Mesenteric fat pad (tissue), 1 donor: ENCODE measurements at places on chromosomes 5 and 9.

- DNase-seq: no peak
Observed at GRCh38 chr9:127970401-127971313, 10.1 kb downstream of the EEIG1 start.

- DNase-seq: no peak
Observed at GRCh38 chr9:95923794-95924193, 48.3 kb downstream of the ERCC6L2 start.

- no peak for DNase-seq
Observed at GRCh38 chr5:127696683-127697082, 6.5 kb upstream of the CCDC192 start.

GRCh38 chr5:134609232-134609851 is 23.3 kb downstream of the SAR1B start:
- DNase-seq: no peak

DNA sequence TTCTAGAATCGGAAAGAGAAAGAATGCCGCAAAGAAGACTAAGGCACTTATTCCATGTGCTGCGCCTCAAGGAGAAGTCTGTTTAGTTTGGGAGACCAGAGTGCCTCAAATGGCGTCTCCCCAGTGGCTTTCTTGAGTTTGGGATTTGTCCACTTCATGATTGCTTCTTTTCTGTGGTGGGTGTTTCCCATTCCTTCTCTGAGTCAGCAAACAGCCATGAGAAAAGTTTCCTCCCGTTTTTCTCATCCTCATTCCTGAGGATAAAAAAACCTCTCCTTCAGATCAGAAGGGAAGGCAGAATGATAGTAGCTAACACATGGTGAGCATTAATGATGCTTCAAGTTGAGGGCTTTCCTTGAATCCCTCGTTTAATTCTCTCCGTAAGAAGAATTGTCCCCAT is 275.9 kb upstream of the WWC1 start:
- DNase-seq: no peak

GRCh38 chr5:114948986-114949621 is 220.6 kb downstream of the TRIM36 start:
- no peak for DNase-seq

DNA sequence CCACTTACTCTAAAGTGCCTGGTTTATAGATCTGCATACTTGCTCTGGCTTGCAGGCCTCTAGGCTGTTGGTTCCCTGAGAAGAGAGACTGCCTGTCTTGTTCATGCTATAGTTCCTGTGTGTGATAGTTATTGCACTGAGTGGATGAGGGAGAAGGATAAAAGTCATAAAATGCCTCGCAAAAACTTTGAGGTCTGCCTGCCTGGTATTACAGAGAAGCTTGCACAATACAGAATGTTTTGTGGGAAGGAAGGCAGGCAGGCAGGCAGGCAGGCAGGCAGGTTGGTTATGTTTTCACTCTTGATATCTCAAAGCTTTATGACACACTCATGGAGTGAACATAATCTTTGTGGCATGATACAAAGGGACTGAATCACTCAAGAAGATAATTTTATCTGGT is 287.1 kb downstream of the SLIT3 start:
- no peak for DNase-seq

GRCh38 chr5:158514986-158515359 is 584.7 kb downstream of the EBF1 start:
- DNase-seq: no peak

DNA sequence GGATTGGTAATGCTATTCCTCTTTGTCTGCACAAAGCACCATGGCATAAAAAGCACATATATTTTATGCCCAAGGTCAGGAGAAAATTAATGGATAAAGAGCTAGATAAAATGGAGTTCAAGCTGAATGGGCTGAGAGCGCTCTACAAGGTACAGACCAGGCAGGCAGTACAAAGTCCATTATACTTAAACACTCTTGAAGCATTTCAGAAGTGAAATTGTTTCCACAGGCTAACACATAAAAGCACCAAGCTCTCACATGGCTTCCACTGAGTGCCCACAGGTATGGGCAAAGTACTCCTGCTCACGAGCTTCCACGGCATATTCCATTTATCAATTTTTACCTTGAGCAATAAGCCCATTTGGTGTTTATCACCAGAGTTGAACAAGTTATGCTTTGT is 771.2 kb upstream of the DMAC1 start:
- DNase-seq: no peak

DNA sequence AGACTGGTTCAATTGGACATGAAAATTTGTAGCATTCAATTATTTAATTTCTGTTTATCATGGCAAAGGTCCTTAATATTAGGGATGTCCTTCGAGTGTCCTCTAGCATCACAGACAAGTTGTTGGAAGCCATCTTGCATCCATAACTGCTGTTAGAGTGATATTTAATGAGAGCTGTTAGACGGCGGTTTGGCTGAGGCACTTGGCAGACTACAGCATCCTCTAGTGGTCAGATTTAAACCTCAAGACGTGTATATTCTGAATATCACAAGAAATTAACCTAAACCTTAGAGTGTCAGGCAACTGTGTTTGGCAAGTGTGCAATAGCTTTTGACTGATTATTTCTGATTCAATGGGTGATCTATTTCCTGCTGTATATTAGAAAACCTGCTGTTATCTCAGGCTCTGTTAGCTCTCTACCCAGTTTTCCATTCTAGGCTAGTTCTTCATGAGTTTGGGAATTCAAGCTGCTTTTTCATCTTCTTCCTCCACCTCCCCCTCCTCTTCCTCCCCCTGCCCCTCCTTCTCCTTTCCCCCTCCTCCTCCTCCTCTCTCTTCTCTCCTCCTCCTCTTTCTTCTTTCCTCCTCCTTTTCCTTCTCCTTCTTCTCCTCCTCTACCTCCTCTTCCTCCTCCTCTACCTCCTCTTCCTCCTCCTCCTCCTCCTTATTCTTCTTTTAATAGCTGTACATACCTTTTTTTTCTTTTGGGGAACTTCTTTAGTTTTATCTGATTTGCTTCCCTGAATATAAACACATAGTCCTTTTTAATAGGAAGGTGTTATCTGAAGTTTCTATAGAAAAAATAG is 8.6 kb downstream of the SPINK1 start:
- no peak for DNase-seq

DNA sequence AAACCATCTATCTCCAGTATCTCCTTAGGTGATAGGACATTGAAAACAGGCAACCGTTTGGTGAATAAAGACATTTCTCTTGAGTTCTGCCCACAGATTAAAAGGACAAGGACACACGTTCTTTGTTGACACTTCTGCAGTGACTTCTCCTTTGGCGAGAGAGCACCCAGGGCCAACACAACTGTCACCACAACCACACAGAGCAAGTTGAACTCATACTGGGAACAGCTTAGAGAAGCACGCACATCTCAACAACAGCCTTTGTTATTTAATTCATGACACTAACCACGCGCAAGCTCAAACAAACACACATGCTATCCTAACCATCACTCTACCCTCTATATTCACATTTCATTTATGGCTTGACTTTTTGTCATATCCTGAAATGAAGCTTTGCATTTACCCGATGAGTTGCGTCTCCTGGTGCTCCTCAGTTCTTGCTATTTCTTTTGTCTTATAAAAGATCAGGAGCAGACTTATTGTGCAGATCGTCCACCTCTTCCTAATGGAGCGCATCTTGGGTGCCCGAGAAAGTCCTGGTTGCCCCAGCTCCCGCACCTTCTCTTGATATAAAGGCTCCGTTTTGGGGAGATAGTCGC is 543 bp downstream of the ST8SIA4 start:
- DNase-seq: no peak

DNA sequence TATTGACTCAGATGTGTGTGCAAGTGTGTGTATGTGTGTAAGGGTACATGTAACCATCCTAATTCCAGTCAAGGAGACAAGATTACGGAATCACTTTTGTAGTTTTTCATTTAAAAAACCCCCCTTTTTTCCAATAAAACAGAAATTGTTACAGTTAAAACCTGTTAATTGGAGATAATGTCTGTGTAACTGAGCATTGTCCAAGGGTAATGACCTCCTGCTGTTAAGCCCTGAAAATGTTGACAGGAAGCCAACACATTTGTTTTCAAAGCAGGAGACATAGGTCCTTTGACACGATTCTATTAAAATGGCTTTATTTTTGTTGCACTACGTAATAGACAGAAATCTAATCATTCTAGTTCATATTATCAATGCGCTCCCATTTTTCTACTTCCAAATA is 457.3 kb upstream of the ARRDC3 start:
- no peak for DNase-seq

DNA sequence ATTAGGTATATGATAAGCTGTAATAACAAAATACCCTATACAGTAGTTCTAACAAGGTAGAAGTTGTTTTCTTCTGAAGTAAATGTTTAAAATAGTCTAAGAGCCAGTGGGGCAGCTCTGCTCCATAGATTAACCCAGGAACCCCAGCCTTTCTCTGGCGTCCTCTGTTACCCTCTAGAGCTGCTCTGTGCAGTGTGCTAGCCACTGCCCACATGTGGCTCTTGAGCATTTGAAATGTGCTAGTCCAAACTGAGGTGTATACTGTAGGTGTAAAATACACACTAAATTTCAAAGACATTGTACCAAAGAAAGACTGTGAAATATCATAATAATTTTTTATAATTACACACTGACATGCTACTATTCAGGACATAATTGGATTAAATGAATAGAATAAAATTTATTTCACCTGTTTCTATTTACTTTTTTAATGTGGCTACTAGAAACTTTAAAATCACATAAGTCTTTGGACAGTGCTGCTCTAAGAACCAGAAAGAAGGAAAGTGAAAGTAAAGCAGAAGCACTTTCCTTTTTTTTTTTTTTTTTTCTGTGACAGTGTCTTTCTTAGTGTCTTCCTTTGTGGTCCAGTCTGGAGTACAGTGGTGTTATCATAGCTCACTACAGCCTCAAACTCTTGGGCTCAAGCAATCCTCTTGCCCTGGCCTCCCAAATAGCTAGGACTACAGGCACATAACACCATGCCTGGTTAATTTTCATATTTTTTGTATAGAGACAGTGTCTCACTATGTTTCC is 39.3 kb downstream of the RAI14 start:
- DNase-seq: no peak

DNA sequence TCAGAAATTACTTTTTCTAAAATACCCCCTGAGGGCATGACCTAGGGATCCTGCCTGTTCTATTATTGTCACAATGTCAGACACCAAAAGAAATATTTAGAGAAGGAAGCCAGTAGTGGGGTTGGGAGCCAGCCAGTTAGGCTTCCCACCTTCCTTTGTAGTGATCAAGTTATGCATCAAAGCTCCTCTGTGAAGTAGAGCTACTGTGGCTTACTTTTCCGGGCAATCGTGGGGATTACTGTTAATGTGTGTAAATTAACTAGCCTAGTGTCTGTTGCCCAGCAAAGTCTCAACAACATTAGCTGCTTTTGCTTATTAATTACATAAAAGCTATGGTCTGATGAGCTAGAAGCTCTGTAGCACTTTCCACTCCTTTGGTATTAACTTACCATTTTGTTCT is 109.0 kb upstream of the PCAT7 start:
- DNase-seq: no peak

DNA sequence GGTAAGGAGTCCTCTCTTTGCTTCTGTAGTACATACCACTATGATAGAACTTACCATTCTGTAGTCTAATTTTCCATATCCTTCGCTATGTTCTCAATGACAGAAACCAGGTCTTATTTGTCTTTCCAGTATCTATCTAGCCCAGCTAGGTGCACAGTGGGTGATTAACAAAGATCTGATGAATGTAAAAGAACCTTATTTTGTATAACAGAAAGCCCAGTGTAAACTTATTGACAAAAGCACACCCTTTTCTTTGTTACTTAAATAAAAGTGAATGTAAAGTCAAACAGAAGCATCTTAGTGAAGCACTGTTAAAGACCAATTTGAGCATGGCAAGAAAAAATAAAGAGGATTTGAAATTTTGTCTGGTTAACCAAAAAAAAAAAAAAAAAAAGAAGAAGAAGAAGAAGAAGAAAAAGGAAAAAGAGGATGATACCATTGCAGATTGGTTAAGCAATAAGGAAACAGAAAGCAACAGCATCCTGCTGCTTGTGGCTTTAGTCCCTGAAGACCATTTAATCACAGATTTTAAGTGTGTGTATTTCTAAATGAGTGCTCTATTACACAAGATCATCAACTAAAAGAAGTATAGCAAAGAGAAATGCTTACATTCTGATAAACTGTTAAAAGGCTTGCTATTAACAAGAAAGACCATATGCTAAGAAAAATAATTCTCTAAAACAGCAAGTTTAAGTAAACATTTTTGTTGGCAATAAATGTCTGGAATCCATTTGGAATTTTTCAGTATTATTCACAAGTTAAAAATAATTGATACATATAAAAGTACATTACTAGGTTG is 21.2 kb downstream of the MEGF9 start:
- DNase-seq: no peak

DNA sequence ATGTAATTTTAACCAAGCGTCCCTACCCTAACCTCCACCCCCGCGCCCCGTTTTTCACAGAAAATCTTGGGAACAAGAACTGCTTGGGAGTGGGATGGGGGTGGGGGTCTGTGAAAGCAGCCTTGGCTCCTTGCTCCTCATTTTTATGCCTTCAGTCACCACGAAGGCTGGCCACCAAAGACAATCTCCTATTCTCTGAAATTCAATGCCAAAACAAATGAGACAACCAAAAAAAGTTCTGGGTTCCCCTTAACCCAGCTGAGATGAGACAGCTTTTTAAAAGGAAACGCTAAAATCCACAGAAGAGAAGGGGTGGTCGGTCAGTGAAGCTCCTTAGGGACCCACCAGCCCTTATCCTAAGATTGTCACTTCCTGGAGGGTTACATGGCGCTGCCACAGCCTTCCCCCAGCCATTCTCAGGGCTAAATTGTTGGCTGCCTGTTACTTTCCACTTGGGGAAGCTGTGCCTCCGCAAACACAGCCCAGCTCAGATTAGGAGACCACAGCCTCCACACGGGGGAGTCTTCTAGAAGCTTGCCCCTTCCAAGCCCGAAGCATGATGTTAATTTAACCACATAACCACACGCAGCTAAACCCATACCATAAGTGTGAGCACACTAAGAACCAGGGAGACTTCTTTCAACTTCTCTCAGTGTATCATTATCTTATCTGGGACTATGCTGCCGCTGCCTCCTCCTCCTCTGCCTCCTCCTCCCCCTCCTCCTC is 136.3 kb downstream of the FOXD1 start:
- no peak for DNase-seq

GRCh38 chr5:100901821-100902341 is 1.2 kb downstream of the ST8SIA4 start:
- no peak for DNase-seq

DNA sequence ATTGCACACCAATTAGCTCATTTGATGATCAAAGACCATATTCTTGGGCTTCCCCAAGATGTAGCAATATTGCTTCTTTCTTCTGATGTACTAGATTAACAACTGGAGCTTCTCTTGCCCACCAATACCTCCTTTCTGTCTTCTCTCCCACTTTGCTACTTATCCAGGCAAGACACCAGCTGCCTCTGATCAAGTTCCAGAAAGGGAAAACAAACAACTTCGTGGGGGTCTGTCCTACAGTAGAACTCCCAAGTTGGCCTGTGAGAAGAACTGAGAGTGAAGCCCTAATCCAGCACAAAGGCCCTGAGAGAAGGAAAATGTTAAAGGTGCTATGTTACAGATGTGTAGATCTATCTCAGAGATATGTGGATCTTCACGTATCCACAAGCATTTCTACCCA is 44.9 kb downstream of the ADAMTS12 start:
- no peak for DNase-seq
